ENCODE measurements at places on chromosomes 16 and 17.

DNA sequence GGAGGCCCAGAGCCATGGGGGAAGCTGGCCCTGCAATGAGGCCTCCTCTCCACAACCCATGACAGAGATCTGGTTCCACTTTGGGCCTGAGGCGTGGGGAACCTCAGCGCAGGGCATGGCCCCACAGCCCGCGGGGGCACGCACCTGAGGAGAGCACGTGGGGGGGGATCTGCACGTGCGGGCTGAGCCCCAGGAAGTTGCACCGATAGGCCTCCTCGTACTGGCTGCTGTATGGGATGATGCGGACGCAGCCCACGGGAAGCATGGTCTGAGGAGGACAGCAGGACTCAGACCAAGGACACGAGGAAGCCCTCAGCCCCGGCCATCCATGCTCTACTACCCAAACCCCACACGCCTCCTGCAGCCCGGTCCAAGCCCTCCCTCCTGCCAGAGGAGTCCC, 10.1 kb upstream of the PLD6 start:
- no peak for DNase-seq

DNA sequence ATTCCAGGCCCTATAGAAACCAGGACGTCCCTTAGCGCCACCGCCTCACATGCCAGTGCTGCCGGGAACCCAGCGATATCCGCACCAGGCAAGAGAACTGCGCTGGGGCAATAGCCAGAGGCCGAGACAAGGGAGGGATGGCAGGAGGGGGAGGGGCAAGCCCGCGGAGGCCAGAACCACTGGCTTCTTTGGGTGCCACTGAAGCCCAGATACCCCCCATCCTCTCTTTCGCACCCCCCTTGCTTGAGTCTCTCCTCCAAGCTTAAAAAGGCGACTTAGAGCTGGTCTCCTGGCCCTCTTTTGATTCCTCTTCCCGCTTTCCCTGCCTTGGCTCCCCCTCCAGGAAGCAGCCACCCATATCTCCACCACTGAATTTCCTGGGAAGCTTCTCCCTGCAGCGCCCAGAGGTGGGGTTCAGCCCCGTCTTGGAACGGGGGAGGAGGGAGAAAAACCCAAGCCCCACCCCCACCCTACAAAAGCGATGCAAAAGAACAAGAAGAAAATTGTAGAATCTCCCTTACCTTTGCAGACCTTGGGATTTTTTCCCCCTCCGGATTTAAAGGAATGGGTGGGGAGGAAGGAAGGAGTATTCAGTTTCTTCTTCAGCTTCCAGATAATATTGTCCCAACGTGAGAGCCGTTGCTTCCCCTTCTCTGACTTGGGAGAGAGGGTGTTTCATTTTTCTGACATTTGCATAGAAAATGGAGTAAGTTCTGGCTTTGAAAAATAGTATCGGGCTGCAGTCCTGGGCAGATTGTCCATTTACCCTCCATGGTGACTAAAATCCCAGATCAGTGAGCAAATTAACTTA, 622 bp downstream of the HOXB6 start:
- DNase-seq = peak; percentile 84

GRCh38 chr16:85681255-85681654, 7.5 kb downstream of the GINS2 start:
- no peak for DNase-seq

GRCh38 chr16:21172650-21173049, 14.2 kb downstream of the LDAF1 start:
- no peak for DNase-seq

- no peak for DNase-seq
These were observed 49.1 kb downstream of the TBC1D16 start for GRCh38 chr17:79986411-79987186.

GRCh38 chr17:41773190-41773588, 13.3 kb downstream of the JUP start:
- DNase-seq = peak; percentile 76

DNA sequence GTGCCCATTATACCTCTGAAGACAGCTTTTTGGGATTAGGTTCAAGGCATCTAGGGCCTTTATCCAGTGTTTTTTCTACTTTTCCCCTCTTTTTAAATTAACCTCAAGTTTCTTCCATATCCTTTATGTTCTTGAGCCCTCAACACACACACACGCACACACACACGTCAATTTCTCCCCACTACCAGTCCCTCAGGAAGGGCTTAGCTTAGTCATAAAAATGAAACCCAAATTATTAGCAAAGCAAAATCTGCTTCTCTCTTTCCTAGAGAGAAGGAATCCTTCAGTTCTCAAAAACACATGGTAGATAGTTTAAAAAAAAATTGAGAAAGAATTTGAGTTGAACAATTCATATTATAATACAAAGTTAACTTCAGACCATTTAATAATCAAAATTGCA, 401.1 kb downstream of the XYLT1 start:
- DNase-seq = no peak

DNA sequence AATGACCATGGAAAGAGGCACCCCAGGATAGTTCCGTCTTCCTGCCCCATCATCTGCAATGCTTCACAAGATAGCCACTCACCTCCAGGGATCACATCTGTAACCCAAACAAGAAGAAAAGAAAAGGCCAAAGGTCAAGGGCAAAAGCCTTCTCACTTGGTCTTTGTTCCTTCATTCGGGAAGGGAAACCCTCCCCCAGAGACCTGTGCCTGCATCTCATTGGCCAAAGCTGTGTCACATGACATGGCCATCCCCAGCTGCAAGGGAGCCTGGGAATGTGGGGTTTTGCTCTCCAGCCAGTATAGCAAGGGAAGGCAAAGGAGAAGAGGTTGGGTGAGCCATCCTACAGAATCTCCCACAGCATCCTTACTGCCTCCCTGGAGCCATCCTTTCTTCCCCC, 47.9 kb downstream of the NOL11 start:
- no peak for DNase-seq

DNA sequence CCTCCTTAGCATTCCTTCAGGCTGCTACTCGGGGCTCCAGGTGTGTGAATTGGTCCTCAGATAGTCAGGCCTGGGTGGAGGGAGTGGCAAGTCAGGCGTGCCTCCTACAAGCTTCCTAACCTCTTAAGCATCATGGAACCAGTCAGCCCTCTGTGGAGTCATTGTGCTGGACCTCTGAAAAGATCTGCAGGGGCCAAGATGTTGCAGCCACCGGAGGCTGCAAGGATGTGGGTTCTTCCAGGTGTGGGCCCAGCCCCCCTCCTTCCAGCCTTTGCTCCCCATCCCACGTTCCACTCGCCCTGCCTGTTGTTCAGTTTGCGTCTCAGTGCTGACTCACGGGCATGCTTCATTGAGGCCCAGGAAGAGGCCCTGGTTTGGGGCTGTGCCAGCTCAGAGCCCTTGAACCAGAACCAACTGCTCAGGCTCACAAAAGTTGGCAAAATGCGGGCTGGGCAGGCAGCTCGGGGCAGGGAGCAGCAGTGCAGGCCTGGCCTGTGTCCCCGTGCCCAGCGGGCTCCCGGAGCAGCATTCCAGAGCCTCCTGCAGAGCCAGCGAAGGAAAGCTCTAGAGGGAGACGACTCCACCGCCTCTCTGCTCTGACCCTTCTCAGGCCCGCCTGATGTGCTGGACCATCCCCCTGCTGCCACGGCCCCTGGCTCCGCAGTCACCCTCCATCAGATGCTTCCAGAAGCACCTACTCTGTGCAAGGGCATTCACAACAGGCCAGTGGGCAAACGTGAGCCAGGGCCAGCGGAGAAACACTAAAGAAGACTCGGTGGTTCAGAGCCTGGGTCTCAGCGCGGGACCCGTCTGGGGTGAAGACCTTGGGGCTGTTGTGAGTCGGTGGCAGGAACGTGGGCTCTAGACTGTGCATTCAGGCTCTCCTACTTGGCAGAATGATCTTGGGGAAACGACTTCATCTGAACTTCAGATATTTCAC, 7.5 kb downstream of the LDHD start:
- peak; percentile 99 for DNase-seq

DNA sequence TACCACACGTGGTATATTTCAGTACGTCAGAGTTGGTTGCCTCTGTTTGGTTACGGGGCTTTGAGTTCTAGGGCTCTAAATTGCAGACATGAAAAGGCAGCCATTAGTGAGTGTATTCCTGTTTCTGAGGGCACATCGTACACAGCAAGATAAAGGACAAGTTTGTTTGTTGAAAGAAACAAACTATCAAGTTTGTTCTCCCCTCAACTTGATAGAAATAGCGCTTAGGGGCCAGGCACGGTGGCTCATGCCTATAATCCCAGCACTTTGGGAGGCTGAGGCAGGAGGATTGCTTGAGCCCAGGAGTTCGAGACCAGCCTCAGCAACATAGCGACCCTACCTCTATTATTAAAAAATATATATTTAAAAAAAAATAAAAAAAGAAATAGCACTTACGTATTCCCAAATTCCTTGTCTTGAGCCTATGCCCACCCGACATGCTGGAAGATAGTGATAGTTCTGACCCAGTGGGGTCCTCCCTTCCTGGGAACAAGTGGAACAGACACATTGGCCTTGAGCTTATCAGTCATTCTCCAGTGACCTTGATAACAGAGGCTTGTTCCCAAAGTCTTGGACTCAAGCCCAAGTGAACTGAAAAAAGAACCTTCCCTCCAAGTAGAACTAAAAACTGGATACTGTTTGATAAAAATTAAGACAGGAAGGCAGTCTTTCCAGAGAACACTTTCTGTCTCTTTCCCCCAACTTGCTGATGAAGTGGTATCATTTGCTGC, 139.9 kb upstream of the CACNG3 start:
- no peak for DNase-seq

GRCh38 chr17:74746376-74746775, 2.1 kb upstream of the NHERF1 start:
- no peak for DNase-seq

DNA sequence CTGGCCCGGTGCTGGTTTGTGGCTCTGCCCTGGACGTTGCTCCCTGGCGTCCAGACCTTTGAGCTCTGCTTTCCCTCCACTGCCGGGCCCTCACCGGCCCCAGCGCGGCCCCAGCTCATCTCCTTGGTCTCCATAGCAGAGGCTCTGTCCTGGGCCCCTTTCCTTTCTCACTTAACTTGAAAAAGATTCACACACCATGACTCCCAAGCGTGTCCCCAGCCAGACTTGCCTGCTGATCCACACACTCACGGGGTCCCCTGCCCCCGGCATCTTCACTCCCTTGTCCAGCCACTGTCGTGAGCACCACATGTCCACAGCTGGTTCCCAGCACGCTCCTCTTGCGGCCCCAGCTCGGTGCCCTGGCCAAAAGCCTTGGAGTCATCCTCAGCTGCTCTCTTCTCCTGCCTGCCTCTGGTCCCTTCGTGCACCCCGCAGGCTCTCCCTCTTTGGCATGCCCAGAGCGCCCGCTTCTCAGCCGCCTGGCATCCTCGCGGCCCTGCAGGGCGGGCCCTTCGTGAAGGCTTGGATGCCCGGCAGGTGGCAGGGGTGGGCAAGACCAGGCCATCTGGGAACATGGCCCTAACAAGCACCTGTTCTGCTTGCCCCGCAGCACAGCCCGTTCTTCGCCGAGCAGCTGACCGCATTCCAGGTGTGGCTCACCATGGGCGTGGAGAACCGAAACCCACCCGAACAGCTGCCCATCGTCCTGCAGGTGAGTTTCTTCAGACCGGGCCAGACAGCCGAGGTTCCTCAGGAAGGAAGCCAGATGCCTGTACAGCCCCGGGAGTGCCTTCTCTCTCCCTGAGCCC, 145.6 kb upstream of the CHMP6 start:
- peak; percentile 30 for DNase-seq

GRCh38 chr16:85384833-85385462, 228.2 kb upstream of the GSE1 start:
- DNase-seq = no peak
